NK-92 treated with Interleukin-12 subunit alpha and Interleukin-12 subunit beta, amount 100 ng/mL, for 24 hours (cell line): ENCODE measurements at places on chromosomes 16 and 17.

GRCh38 chr17:15038656-15039055 is 226.5 kb downstream of the PMP22 start:
- DNase-seq = no peak

DNA sequence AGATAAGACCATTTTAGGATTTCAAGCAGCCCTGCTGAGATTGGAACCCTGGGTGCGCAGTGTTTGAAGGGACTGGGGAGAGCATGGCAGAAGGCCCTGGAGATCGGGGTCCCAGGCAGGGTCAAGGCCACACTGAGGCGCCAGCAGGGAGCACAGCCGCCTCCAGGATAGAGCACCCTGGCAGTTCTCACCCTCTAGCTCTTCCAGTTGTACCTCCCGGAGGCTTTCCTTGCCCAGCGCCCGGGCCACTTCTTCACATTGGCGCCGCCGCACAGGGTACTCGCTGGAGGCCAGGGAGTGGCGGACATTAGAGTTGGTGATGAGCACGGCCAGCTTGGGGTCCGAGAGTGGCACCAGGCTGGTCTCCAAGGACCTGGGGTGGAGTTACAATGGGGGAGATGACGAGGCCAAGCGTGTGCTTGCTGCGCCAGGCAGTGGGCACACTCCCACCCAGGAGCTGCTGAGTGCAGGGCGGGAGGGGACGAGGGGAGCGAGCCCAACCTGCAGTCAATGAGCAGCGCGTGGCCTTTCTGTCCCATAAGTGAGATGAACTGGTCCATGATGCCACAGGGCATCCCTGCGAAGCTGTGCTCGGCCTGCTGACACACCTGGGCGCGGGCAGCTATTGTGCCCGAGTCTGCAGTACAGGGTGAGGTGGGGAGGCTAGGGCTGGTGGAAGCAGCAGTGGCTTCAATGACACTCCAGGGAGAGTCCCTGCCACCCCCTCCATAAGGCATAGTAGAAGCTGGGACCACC is 2.3 kb downstream of the GALK1 start:
- no peak for DNase-seq

DNA sequence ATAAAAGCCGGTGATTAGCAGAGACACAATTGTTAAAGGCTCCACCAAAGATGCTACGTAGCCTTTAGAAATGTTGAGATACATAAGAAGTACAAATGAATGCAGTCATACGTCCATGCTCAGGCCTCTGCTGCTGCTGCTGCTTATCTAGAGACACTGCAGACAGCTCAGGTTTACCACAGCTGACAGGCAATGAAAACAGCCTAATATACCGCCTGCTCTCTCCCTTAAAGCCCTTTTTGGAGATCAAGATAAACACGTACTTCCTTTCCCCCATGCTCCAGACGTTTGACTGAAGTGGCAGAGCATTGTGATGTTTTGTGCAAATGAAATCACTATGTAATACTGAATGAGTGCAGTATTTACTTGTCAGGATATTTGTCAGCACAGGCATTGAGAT is 185.3 kb downstream of the AATF start:
- DNase-seq = no peak

GRCh38 chr16:31466381-31466841 is 5.5 kb upstream of the TGFB1I1 start:
- DNase-seq = no peak

DNA sequence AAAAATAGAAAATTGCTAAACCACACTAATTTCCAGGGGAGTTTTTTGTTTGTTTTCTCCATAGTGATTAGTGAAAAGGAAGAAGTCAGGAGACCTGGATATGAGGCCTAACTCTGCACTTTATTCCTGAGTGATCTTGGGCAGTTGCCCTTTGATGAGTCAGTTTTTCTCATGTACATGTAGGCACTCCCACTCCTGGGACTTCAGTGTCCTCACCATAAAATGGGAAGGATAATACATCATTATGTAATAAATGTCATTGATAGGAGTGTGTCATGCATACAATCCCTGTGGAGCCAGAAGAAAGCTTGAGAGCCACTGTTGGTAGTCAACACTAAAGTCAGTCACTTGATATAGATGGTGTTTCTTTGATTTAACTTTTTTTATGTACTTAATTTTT is 32.5 kb downstream of the WIPF2 start:
- no peak for DNase-seq

GRCh38 chr16:79370736-79371135 is 229.8 kb downstream of the MAF start:
- DNase-seq = no peak
